ENCODE measurements at places on chromosomes 6 and 20. TPM values are rescaled to one million over a fixed set of nuclear protein-coding genes. Genes with fewer than 3 reads are reported as not detected.

DNA sequence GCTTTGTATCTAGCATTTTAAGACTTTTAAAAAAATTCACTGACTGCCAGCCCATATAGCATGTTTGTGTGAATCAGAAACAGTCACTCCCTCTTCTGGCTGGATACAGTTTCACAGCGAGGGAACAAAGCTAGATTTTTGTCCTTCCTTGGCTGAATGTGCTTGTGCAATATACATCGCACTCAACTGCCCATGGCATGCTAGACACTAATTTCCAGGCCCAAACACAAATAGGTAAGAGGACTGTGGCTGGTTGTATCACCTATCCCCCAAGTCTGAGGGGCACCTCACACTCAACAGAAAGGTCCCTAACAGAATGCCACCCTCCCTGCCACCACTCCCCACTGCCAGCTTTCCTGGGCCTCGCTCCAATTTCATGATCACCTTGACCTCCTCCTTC, 16.2 kb upstream of the BLCAP start:
- H3K27me3 ChIP-seq: peaks cover 10% of the 10 kb centered on the region
- H3K4me3 ChIP-seq: no peak overlapping the region
- H3K36me3 ChIP-seq: no peaks in the 10 kb centered on the region
- no peaks in the 10 kb centered on the region for H3K4me1 ChIP-seq
- DNase-seq: peak; percentile 56

DNA sequence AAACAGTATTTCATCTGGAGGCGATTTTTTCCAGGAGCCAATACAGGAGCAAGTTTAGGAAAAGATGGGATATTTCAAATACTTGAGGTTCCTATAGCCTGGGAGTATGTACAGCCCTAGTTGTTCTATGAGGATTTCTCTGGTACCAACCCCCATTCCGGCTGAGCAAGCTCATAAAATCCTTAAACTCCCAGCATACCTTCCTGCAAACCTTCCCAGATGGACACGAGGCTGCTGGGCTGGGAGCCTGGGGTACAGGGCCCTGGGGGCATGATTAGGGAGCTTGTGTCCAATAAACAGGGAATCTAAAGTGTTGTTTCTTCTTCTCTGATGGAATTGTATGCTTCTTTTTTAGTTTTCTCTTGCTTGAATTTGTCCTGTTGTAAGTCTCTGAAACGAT, 1.5 kb downstream of the PRRC2A start:
- DNase-seq: no peak
- peak overlapping the region; percentile 100 for H3K27ac ChIP-seq
- no peaks in the 10 kb centered on the region for H3K27me3 ChIP-seq

DNA sequence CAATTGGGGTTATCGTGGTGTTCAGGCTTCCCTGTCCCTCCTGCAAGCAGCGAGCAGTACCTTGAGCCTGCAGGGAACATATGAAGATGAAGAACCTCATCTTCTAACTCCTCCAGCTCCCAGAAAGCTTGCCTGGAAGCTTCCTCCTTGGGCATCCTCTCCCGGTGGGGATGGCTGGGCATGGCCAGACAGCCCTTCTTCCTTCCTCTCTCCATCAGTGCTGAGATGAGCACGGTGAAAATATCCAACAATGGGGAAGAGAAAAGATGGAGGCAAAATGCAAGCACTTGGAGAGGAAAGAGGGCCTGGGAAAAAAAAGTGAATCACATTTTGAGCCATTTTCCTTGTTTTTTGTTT, 107.7 kb upstream of the FOXA2 start:
- no peaks in the 10 kb centered on the region for H3K4me1 ChIP-seq
- DNase-seq: no peak
- H3K27me3 ChIP-seq: no peaks in the 10 kb centered on the region
- no peaks in the 10 kb centered on the region for H3K36me3 ChIP-seq
- H3K27ac ChIP-seq: no peak overlapping the region

GRCh38 chr20:1777476-1777820, 117.8 kb upstream of the SIRPA start:
- no peaks in the 10 kb centered on the region for H3K36me3 ChIP-seq
- no peak for DNase-seq
- H3K4me3 ChIP-seq: no peak overlapping the region
- H3K27me3 ChIP-seq: peaks cover 9% of the 10 kb centered on the region
- no peaks in the 10 kb centered on the region for H3K4me1 ChIP-seq
- H3K27ac ChIP-seq: no peak overlapping the region

SPTLC3 gene
- 5.9 TPM for total RNA-seq

CDSN gene
- total RNA-seq: not detected

DNA sequence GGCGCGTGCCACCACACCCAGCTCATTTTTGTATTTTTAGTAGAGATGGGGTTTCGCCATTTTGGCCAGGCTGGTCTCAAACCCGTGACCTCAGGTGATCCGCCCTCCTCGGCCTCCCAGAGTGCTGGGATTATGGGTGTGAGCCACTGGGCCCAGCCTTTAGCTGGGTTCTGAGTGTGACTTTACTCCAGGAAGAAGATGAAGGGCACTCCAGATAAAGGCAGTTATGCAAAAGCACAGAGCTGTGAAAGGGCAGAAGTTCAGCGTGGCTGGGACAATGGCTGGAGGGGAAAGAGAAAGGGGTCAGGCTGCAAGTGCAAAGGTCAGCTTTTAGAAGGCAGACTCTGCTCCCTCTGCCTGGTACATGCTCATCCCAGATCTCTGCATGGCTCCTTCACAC, 39.7 kb downstream of the MAP3K5 start:
- no peaks in the 10 kb centered on the region for H3K27me3 ChIP-seq
- H3K4me1 ChIP-seq: peaks cover 2% of the 10 kb centered on the region
- no peaks in the 10 kb centered on the region for H3K36me3 ChIP-seq
- no peak overlapping the region for H3K27ac ChIP-seq
- no peak overlapping the region for H3K4me3 ChIP-seq

PAX1 gene
- not detected for total RNA-seq

- no peaks in the 10 kb centered on the region for H3K4me1 ChIP-seq
- H3K36me3 ChIP-seq: no peaks in the 10 kb centered on the region
- H3K27me3 ChIP-seq: no peaks in the 10 kb centered on the region
- H3K4me3 ChIP-seq: no peak overlapping the region
- DNase-seq: no peak
- no peak overlapping the region for H3K27ac ChIP-seq
Measured at GRCh38 chr6:163720005-163720404, 305.5 kb downstream of the QKI start.

RAD21L1 gene
- not detected for total RNA-seq

BFSP1 gene
- 2.3 TPM for total RNA-seq

TRERF1 gene
- total RNA-seq: 4.1 TPM

DNA sequence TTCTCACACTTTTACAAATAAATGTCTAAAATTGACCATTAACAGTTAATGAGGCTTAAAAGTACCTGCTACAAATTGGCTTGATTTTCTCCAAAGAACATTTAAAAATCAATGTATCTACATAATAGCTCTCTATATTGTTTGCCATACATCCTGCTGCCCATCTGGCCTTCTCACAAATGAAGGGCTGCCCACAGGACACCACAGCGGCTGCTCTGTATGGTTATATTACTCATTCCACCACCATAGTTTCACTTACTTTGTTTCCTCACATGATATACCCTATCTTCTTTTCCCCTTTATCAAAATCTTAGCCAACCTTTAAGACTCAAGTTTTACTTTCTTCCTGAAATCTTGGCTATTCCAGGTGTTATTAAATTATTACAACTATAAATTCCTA, 407.7 kb upstream of the HTR1E start:
- H3K4me1 ChIP-seq: no peaks in the 10 kb centered on the region
- H3K27me3 ChIP-seq: no peaks in the 10 kb centered on the region
- DNase-seq: no peak
- H3K27ac ChIP-seq: no peak overlapping the region

- H3K4me1 ChIP-seq: peaks cover 6% of the 10 kb centered on the region
- H3K4me3 ChIP-seq: no peak overlapping the region
- no peak overlapping the region for H3K27ac ChIP-seq
- H3K36me3 ChIP-seq: no peaks in the 10 kb centered on the region
- H3K27me3 ChIP-seq: no peaks in the 10 kb centered on the region
Measured at GRCh38 chr6:150266963-150267685, 101.7 kb upstream of the IYD start.

SLC22A3 gene
- total RNA-seq: 0.26 TPM

- H3K4me1 ChIP-seq: no peaks in the 10 kb centered on the region
- no peaks in the 10 kb centered on the region for H3K27me3 ChIP-seq
- DNase-seq: no peak
Measured at GRCh38 chr6:152594701-152595100, 42.5 kb downstream of the SYNE1 start.

DNA sequence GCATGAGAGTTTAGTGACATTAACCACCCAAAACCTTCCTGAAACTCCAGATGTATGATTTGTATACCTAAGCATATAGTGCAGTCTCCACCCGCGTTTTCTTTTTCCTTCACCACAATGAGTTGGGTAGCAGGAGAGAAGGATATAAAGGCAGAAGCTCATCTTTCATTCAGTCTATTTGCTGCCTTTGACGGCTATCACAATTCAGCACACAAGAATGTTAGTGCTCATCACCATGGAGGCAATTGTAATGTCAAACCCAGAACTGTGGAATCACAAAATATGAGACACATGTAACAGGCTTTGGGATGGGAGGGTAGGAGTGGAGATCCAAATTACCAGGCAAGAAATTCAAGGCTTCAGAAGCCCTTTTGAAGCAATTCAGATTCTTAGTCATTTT, 17.6 kb downstream of the ZHX3 start:
- H3K27me3 ChIP-seq: no peaks in the 10 kb centered on the region
- no peak for DNase-seq
- no peak overlapping the region for H3K4me3 ChIP-seq
- no peak overlapping the region for H3K27ac ChIP-seq
- no peaks in the 10 kb centered on the region for H3K4me1 ChIP-seq

GRCh38 chr6:106747139-106747538, 117.8 kb downstream of the QRSL1 start:
- H3K4me3 ChIP-seq: no peak overlapping the region
- no peaks in the 10 kb centered on the region for H3K36me3 ChIP-seq
- H3K4me1 ChIP-seq: no peaks in the 10 kb centered on the region

DNA sequence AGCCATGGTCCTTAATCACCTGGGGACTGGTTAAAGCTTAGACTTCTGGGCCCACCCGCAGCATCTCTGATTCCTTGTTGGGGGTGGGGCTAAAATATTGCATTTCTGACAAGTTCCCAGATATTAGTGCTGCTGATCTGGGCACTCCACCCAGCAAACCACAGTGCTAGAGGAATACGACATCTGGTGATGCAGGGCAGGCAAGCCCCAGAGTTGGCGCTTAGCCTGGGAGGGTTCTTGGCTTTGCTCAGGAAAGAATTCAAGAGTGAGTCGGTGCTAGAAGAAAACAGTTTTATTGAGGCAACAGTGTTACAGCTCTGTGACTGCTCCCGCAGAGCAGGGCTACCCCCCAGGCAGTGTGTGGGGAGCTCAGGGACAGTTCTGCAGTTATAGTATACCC, 210.7 kb downstream of the TFAP2C start:
- H3K4me1 ChIP-seq: no peaks in the 10 kb centered on the region
- H3K4me3 ChIP-seq: no peak overlapping the region
- no peak overlapping the region for H3K27ac ChIP-seq
- H3K27me3 ChIP-seq: peaks cover 2% of the 10 kb centered on the region
- no peaks in the 10 kb centered on the region for H3K36me3 ChIP-seq

GRCh38 chr6:121666814-121667213, 231.4 kb downstream of the GJA1 start:
- H3K4me3 ChIP-seq: no peak overlapping the region
- no peaks in the 10 kb centered on the region for H3K36me3 ChIP-seq
- DNase-seq: peak; percentile 92
- peak overlapping the region; percentile 6 for H3K27ac ChIP-seq
- no peaks in the 10 kb centered on the region for H3K27me3 ChIP-seq

DNA sequence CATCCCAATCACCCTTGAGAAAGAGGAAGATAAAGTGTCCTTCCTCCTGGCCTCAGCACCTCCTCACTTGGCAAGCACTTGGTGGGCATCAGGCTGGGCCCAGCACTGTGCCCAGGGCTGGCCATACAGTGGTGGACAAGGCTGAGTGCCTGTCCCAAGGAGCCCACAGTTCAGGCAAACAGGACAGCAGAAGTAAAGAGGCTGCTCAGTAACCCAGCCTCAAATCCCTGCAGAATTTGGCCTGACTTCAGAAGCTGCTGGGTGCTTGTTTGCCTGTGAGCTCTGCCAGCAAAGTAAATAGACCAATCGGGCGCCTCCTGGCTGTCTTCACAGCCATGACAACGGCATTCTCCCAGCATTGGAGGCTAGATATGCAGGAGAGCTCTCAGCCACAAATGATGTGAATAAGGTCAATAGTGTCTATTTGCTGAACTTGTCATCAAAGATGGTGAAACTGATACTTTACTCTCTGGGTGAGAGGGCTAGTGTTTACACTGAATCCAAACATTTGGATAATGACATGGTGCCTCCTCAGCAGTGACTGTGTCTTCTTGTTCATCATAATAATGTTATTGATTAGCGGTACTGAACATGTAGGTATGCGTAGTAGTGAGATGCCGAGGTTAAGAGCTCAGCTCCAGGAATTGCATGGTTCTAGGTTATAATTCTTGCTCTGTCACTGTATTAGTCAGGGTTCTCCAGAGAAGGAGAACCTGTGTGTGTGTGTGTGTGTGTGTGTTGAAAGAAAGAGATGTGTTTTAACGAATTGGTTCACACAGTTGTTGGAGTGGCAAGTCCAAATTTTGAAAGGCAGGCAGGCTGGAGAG, 36.9 kb upstream of the FANCE start:
- peak; percentile 86 for DNase-seq
- H3K27me3 ChIP-seq: no peaks in the 10 kb centered on the region
- H3K4me1 ChIP-seq: peaks cover 26% of the 10 kb centered on the region
- H3K4me3 ChIP-seq: no peak overlapping the region
- peaks cover 18% of the 10 kb centered on the region for H3K36me3 ChIP-seq

DNA sequence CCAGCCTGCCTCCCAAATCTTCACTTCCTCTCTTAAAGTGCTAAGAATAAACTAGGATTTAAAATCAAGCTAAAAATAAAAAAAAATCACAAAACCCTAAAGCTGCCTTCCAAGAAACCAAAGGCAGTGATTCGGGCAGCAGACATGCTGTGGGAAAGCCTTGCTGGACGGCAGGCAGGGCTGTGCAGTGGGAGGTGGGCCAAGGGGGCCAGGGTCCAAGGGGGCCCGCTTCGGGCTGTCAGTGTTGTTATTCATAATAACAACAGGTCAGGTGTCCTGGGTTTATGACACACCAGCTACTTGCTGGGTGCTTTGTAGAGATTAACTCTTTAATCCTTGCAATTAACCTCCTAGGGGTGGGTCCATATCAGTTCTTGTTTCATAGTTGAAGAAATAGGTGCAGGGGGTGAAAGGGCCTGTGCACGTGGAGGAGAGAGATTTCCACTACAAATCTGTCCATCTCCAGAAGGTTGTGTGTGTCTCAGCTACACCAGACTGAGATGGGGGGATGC, 40.4 kb downstream of the CD40 start:
- H3K4me3 ChIP-seq: no peak overlapping the region
- no peak overlapping the region for H3K27ac ChIP-seq
- H3K27me3 ChIP-seq: peaks cover 10% of the 10 kb centered on the region
- no peak for DNase-seq

DNA sequence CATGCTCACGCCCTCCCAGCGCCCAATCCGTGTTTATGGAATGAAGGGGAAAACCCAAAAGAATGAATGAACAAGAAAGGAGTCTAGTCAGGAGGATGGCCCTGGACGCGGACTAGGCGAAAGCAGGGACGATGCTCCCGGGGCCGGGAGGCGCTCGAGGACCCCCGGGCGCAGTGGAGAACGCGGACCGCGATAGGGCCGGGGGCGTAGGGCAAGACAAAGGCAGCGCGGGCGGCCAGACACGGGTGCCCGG, 758 bp downstream of the GCLC start:
- peaks cover 2% of the 10 kb centered on the region for H3K4me1 ChIP-seq
- no peaks in the 10 kb centered on the region for H3K27me3 ChIP-seq
- H3K4me3 ChIP-seq: peak overlapping the region; percentile 97

GRCh38 chr20:11186301-11187008, 512.7 kb upstream of the JAG1 start:
- H3K4me1 ChIP-seq: no peaks in the 10 kb centered on the region
- no peaks in the 10 kb centered on the region for H3K36me3 ChIP-seq
- DNase-seq: no peak

- H3K27ac ChIP-seq: no peak overlapping the region
- DNase-seq: no peak
- no peaks in the 10 kb centered on the region for H3K36me3 ChIP-seq
Measured at GRCh38 chr6:62974452-62974851, 236.8 kb upstream of the FKBP1C start.
